Fibroblast of skin of left quadriceps (primary cell): ENCODE measurements at places on chromosomes 12 and 14.
A peak's percentile ranks its signal among the peaks of the same experiment; 100 is the strongest.

DNA sequence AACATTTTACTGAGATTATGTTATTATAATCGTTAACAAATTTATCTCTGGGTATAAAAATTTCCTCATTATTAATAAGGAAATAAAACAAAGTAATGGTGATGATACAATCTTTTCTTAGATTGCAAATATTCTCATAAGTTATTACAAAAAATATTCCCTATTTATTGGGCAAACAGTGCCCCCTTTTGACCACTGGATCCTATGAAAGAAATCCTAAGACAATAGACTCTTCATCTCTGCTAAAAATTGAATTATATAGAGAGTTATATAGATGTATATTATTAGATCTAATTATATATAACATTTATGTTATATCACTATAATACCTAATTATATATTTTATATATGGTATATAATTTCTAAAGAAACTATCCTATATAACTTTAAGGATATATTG lies 94.2 kb upstream of the FGD4 start:
- no peak for DNase-seq

DNA sequence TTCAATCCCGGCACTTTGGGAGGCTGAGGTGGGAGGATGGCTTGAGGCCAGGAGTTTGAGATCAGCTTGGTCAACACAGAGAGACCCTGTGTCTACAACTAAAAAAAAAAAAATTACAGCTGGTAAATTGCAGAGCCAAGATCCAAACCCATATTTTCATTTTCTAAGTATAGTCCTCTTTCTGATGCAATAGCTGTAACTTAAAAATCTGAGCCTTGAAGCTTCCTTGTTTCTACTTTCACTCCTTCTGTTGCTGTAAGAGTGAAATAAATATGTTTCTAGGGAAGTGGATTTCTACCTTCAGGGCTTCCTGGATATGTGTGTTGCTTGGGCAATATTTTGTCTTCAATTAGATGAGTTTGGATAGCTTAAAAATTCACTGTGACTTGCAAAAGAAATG lies 42.0 kb upstream of the PRICKLE1 start:
- DNase-seq: no peak

DNA sequence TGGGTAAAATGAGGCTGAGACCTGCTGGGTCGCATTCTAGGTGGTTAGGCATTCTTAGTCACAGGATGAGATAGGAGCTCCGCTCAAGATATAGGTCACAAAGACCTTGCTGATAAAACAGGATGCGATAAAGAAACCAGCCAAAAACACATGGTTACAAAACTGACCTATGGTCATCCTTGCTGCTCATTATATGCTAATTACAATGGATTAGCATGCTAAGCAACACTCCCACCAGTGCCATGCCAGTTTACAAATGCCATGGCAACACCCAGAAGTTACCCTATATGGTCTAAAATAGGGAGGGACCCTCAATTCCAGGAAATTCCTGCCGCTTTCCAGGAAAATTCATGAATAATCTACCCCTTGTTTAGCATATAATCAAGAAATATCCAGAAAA lies 132.4 kb downstream of the BRMS1L start:
- no peak for DNase-seq

- no peak for DNase-seq
Observed at GRCh38 chr12:26871985-26872384, 39.0 kb upstream of the ITPR2 start.

GRCh38 chr14:36941783-36942521 lies 230.5 kb downstream of the SLC25A21 start:
- DNase-seq: peak; percentile 14

- no peak for DNase-seq
Observed at GRCh38 chr14:82084813-82085212, 551.2 kb upstream of the SEL1L start.

GRCh38 chr12:114916124-114916523 lies 232.1 kb upstream of the TBX3 start:
- peak; percentile 24 for DNase-seq

- no peak for DNase-seq
Observed at GRCh38 chr12:56151672-56152131, 685 bp upstream of the MYL6B start.

DNA sequence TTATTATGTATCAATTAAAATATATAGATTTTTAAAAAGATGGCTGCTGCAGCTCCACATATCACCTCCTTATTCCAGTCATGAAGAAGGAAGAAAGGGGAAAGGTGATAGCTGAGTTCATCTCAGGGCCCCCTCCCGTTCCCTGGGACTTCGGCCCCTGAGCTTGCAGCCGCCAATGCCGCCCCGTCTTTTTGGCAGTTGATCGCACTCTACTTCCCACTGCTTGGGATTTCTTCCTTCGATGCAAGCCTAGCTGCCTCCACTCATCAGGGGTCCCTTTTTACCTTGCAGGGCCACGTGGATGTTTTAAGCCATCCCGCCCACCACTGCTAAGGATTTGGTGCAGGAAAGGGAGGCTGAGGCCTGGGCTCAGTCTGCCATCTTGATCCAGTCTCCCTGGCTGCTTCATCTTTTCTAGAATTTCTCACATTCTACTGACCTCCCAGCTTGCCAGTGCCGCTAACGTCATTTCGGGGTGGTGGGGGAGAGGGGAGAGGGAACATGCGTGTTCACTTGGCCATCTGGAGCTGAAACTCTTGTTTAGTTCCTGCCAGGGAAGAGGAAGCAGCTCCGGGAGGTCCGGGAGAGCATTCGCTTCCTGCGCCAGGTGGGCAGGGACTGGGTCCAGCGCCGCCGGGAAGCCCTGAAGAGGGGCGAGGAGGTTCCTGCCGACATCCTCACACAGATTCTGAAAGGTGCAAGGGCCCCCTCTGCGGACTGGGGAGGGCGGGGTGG lies 31.3 kb downstream of the CYP46A1 start:
- DNase-seq: no peak

GRCh38 chr12:111838353-111838752 lies 3.7 kb upstream of the MAPKAPK5 start:
- DNase-seq: no peak

GRCh38 chr12:20220339-20220738 lies 148.0 kb upstream of the PDE3A start:
- DNase-seq: peak; percentile 32

- no peak for DNase-seq
Observed at GRCh38 chr12:123242116-123242904, 9.1 kb downstream of the MTRFR start.

- no peak for DNase-seq
Observed at GRCh38 chr14:28116716-28117115, 649.9 kb upstream of the FOXG1 start.

- DNase-seq: peak; percentile 26
Observed at GRCh38 chr12:87953256-87953860, 75.8 kb downstream of the C12orf50 start.

DNA sequence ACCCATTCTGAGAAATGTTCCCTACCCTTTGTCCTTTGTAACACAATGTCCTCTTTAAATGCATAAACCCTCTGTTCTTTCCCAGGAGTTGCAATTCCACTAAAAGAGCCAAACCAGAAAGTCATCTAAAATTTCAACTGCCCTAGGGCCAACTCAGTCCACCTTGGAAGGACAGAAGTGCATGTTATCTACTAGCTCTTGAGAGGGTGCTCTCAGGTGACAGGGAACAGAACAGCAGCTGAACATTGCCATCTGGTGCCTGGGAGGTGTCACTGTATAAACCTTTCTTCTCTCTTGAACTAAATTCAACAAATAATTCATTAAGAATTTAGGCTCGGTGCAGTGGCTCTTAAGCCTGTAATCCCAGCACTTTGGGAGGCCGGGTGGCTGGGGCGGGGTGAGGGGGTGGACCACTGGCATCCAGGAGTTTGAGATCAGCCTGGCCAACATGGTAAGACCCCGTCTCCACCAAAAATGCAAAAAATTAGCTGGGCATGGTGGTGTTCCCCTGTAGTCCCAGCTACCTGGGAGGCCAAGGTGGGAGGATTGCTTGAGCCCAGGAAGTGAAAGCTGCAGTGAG lies 10.3 kb upstream of the FERMT2 start:
- peak; percentile 16 for DNase-seq

DNA sequence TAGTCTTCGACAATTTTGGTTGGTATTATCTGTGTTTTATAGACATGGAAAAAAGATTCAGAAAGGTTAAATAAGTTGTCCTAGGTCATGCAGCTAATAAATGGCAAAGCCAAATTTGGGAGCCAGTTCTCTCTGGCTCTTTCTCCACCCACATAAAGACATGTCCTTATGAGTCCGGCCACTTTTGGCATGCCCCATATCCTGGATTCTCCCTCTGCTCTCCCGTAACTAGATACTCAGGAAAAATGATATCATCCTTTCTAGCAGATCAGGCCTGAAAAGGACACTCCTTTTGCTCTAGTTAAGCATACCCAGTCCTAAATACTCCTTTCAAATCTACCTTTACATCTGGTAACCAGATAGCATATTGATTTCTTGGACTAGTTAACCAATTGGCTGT lies 64.4 kb downstream of the TTLL5 start:
- no peak for DNase-seq

DNA sequence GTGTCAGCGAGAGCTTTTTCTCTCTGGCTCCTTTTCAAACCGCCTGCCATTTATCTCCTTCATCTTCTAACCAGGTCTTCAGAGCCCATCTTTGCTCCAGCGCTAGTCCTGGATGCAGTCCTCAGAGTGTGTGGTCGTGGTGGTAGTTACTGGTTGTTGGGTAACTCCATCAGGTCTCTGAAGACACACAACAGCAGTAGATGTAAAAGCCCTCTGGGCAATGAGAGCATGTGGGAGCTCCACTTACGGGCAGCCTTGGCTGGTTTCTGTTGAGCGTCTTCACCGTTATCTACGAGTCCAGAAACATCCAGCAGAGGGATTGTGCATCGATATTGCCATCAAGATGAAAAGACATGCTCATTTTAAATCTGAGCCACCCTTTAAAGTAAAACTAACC lies 61.2 kb downstream of the FBXL14 start:
- DNase-seq: no peak

DNA sequence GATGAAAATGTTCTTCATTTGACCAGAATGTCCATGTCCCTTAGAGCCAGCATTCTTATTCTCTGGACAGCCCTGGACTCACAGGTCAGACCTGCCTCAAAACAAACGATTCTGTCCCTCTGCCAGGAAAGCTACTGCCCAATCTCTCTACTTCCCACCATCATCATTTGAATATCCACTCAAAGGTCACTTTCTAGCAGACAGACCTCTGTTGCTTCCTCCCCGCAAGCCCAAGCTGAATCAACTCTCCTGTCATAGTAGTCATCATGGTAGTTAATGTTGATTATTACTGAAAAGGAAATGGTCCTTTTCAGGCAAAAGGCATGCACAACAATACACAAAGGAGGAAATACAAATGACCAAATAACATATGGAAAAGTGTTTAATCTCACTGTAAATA lies 39.6 kb upstream of the CPM start:
- no peak for DNase-seq

DNA sequence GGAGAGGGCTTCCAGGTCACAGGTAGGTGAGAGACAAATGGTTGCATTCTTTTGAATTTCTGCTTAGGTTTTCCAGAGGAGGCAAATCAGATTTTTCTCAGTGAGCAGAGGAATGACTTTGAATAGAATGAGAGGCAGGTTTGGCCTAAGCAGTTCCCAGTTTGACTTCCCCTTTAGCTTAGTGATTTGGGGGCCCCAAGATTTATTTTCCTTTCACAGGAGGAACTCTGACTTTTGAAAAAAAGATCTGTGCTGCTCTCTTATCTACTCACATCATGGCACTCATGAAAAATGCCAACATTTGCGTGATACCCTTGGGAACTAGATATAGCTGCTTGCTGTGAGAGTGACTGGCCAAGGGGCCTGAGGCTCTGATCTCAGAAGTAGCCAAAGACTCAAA lies 58.0 kb upstream of the EVL start:
- DNase-seq: no peak

DNA sequence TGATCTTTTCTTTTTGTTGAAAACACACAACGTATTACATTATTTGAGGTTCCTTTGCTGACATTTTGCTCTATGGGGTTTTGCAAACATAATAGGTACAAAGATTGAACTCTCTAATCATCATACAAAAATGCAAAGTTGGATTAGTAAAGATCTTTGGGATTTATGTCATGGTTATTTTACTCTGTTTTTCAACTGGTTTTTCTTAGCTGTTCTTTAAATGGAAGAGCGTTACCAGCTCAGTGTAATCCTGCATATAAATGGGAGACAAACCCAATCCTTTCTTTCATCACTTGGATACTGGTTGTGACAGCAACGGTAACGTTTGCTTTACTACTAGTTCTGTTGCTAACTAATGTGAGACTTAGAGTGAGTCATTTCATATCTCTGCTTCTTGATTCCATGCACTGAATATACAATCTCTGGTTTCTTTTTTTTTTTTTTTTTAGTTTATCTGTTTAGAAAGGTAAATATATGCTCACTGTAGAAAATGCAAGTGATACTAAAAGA lies 104.9 kb upstream of the NOVA1 start:
- no peak for DNase-seq

GRCh38 chr12:122517877-122518276 lies 8.9 kb downstream of the RSRC2 start:
- DNase-seq: no peak

- DNase-seq: no peak
Observed at GRCh38 chr14:105012171-105012985, 8.5 kb downstream of the CDCA4 start.

DNA sequence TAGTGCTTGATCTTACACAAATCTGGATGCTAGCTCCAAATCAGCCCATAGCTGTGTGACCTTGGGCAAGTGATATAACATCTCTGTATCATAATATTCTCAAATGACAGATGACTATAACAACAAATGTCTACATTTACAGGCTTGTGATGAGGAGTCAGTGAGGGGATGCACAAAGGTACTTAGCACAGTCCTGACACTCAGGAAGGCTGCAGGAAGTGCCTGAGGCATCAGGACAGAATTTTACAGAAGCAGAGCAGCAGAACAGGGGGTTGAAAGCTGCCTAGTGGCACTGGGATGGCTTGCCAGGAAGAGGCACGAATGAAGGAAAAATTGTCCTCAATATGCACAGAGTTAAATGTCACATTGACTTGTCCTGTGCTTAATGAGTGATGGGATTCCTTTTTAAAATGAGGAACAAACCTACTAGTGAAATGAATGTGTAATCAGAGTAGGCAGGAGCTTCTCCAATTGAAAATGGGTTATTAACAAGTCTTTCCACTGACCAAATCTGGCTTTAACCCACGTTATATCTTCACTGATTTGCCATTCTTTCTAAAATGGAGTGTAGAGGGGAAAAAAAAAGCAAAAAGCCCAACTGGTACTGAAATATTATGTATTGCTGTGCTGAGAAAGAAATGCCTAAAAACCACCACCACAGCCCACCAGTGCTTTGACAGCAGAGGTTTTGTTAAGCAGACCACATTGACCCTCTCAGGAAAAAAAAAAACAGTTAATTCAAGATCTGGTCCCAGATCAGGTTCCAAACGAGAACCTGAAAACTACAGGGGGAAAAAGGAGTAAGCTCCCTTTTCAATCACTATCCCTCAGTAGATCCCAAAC lies 11.6 kb downstream of the BTG1 start:
- no peak for DNase-seq

DNA sequence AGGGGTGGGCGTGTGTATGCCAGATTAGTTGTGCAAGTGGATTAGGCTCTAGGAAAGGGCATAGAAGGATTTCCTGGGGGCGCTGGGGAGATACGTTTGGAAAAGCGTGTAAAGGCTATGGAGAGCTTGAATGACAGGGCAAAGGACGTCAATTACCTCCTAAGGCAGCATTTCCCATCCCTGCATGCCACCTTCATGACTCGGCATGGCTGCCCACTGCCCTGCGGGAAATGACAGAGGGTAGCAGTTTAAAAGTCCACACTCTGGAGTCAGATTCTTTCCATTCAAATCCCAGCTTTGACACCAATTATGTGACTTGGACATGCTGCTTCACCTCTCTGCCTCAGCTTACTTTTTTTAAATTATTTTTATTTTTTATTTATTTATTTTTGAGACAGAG lies 14.8 kb upstream of the TMEM229B start:
- no peak for DNase-seq
